ENCODE measurements at places on chromosomes 5 and 9.

- DNase-seq, result no peak
Observed at GRCh38 chr5:9348401-9348996, 197.4 kb downstream of the SEMA5A start.

DNA sequence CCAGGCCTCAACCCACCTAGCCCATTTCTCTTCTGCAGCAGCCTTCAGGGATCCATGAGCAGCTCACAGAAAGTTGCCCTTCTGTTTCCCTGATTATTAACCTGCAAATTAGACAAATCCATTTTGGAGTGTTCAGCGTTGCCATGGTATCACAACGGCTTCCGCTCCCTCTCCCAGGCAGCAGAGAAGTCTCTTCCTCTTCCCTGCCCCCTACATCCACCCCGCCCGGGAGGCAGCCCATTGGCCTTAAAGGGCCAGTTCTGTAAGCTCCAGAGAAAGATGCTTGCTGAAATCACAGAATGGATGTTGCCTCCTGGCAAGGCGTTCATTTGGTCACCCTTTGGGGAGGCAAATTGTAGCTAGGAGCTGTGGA, 47.7 kb upstream of the BOD1 start:
- DNase-seq, result no peak

GRCh38 chr5:98573834-98574320, 199.6 kb upstream of the RGMB start:
- no peak for DNase-seq

GRCh38 chr5:34620185-34620584, 35.9 kb upstream of the RAI14 start:
- DNase-seq, result no peak

GRCh38 chr5:174903172-174903732, 178.9 kb downstream of the MSX2 start:
- no peak for DNase-seq

- no peak for DNase-seq
Observed at GRCh38 chr9:109861918-109862317, 81.9 kb downstream of the PALM2AKAP2 start.

DNA sequence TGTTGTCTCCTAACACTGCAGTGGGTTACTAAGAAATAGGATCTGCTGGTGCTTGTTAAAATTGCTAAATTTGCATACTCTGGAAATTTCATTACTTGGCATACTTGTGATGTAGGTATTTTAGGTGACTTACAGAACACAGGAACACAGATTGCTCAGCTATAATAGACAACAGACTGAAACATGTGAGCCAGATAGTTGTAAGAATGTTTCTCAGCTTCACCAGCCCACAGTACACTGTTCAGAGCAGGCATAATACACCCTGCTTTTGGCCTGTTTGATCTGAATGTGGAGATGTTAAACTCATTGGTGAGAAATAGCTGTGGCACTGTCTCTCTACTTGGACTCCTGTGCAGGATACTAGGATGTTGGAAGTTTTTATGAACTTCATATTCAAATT, 275.7 kb downstream of the CSNK1G3 start:
- no peak for DNase-seq

DNA sequence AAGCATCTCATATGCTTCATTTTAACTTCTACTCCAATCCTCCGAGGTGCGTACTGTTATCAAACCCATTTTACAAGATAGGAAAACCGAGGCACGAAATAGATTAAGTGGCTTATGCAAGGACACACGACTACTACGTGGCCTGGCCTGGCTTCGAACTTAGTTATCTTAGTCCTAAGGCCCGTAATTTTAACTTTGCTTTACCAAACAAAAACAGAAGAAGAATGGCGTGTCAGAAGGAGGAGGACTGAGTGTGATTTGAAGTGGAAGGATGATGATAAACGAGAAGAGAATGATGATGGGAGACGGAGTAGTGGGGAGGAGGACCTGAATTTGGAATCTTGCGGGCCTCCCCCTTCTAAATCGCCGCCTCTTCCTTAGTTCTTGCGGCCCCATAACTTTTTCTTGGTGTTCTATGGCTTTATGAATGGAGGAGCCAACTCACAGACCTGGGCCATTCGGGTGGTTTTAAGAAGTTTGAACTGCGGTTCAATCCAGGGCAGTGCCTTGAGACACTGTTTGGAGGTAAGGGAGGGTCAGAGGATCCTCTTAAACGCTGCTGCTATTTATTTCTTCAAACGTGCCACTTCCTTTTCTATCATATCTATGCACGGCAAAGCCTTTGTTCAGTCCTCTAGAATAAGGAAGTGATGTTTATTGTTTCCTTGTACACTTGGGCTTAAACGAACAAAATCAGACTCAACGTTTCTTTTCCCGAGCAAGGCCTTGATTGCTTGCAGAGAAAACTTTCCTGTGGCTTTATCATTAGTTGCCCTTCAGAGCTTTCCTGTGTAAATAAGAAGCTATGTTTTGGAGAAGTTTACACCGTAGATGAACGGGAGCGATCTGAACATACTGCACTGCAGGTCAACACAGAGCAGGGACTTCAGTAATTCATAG, 795 bp downstream of the CNOT8 start:
- no peak for DNase-seq

- peak; percentile 44 for DNase-seq
Observed at GRCh38 chr9:14693251-14693861, at the start of gene ZDHHC21. Gene ZDHHC21 (minus strand): TSS chr9:14693432. CDS start chr9:14674340, 19,092 bp downstream.

GRCh38 chr9:15305470-15305869, 1.5 kb downstream of the TTC39B start:
- DNase-seq, result no peak

Data from activated T-helper 1 cell treated with Interleukin-2 at 50 U/mL for 16 hours (primary cell).